ENCODE measurements at places on chromosomes 3 and 15. TPM values are rescaled to one million over a fixed set of nuclear protein-coding genes. Genes with fewer than 3 reads are reported as not detected.

The CPN2 gene
- total RNA-seq = 0.18 TPM

The KCNH8 gene
- total RNA-seq = 0.13 TPM

The PATL2 gene
- total RNA-seq = 1.9 TPM

The FILIP1L gene
- total RNA-seq = 110 TPM

The SUCLG2 gene
- total RNA-seq = 40.1 TPM

The HRG gene
- 0.13 TPM for total RNA-seq

The HYAL3 gene
- 2.4 TPM for total RNA-seq

The TM2D3 gene
- total RNA-seq = 56.1 TPM

The C15orf62 gene
- total RNA-seq = 0.67 TPM

DNA sequence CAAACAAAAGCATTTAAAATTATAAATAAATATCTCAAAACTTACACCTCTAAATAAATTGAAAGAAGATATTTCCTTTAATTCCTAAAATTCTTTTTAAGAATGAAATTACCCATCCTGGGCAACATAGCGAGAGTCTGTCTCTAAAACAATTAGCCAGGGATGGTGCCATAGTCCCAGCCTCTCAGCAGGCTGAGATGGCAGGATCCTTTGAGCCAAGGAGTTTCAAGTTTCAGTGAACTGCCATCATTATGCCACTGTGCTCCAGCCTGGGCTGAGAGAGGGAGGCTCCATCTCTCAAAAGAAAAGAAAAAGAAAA lies 25.4 kb downstream of the AADAC start:
- H3K4me3 ChIP-seq = no peak overlapping the region
- no peaks in the 10 kb centered on the region for H3K4me1 ChIP-seq
- H3K27me3 ChIP-seq = no peaks in the 10 kb centered on the region
- H3K36me3 ChIP-seq = no peaks in the 10 kb centered on the region
- DNase-seq = no peak
- no peak overlapping the region for H3K27ac ChIP-seq

DNA sequence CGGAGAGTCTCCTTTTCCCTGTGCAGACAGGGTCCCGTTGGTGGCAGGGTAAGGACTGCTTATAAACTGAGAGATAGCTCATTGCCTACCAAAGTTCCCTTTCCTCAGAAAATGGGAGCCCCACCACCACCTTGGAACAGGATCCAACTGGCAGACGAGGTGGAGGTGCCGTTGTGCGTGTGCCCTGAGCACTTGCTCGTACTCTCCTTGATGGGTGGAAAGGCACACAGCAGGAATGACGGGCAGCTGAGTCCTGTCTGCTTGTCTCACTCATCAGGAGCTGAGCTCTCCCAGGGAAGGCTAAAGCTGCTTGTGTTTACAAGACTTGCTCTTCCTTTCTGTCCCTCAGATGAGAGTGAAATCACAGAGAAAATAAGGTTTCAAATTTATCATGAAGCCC lies 60.7 kb downstream of the B3GNT5 start:
- no peak overlapping the region for H3K27ac ChIP-seq
- no peaks in the 10 kb centered on the region for H3K4me1 ChIP-seq
- H3K36me3 ChIP-seq = no peaks in the 10 kb centered on the region
- no peaks in the 10 kb centered on the region for H3K27me3 ChIP-seq
- no peak for DNase-seq
- H3K4me3 ChIP-seq = no peak overlapping the region

GRCh38 chr15:61033940-61034677 lies 195.0 kb downstream of the RORA start:
- H3K4me1 ChIP-seq = peaks cover 12% of the 10 kb centered on the region
- no peak overlapping the region for H3K4me3 ChIP-seq
- H3K27ac ChIP-seq = no peak overlapping the region

DNA sequence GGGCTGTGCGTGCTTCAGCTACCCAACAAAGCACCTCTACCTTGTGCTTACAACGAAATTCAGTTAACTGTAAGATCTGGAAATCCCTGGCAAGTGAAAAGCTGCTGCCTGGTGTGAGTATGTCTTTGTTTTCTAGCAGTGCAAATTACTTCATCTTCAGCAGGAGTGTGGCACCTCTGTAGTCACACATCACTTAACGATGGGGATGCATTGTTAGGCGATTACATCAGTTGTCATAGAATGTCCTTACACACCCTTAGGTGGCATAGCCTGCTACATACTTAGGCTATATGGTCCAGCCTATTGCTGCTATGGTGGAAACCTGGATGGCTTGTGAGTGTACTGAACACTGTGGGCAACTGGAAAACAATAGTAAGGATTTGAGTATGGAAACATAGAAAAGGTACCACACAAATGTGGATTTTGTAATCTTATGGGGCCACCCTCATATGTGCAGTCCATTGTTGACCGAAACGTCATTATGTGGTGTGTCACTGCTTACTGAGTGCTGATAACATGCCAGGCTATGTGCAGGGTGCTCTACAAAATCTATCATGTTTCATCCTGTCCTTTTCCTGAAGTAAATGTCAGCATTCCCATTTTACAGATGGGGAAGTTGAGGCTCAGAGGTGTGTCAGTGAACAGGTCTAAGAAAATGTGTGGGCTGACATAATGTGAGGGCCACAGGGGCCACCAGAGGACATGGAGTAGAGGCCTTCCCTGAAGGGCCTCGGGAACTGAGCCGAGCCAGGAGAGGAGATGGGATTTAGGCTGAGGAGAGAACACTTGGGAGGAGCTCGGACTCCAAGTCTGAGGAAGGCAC lies 173.5 kb downstream of the VGLL4 start:
- no peaks in the 10 kb centered on the region for H3K27me3 ChIP-seq
- no peaks in the 10 kb centered on the region for H3K4me1 ChIP-seq
- no peak for DNase-seq
- H3K4me3 ChIP-seq = no peak overlapping the region
- H3K27ac ChIP-seq = no peak overlapping the region

DNA sequence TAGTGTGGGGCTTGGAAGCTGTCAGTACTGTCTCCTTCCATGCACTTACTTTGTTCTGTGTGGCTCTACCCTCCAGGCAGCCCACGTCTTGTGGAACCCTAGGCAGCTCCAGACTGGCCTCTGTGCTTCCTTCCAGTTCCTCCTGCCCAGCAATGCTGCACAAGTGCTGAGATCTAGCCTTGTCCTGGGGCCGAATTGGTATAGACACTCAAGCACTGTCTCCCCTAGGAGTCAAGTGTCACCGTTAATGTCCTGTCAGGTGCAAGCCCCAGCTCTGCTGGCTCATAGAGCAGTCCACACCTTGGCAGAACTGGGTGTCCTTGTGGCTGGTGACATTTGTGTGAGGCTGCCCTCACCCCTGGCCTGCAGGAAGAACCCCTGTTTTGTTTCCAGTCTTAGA lies 130.1 kb downstream of the EEFSEC start:
- peaks cover 27% of the 10 kb centered on the region for H3K4me1 ChIP-seq
- H3K27me3 ChIP-seq = no peaks in the 10 kb centered on the region
- DNase-seq = no peak
- no peaks in the 10 kb centered on the region for H3K36me3 ChIP-seq
- no peak overlapping the region for H3K4me3 ChIP-seq

DNA sequence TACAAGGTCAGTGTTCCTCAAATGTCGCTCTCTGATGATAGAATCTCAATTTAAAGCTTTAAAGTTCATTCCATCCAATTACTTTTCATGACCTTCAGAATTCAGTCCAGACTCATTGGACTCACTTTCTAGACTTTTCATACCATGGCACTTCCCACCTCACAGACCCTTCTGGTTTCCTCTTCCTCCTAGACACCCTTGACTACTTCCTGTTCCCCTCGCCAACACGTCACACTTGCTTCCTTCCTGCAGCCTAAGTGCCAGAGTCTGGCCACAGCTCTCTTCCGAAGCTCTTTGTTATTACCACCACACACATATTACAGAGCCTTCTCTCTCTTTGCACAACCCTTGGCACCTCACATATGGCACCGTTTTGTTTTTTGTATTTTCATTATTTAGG lies 59.1 kb upstream of the UMPS start:
- H3K4me1 ChIP-seq = no peaks in the 10 kb centered on the region
- H3K36me3 ChIP-seq = no peaks in the 10 kb centered on the region
- H3K27me3 ChIP-seq = no peaks in the 10 kb centered on the region

- H3K36me3 ChIP-seq = no peaks in the 10 kb centered on the region
- H3K4me3 ChIP-seq = no peak overlapping the region
Observed at GRCh38 chr3:58082047-58082446, 73.8 kb downstream of the FLNB start.

GRCh38 chr15:66906668-66907614 lies 158.5 kb upstream of the SMAD3 start:
- DNase-seq = no peak
- no peak overlapping the region for H3K27ac ChIP-seq
- H3K27me3 ChIP-seq = no peaks in the 10 kb centered on the region
- H3K4me1 ChIP-seq = no peaks in the 10 kb centered on the region
- H3K36me3 ChIP-seq = no peaks in the 10 kb centered on the region

- H3K36me3 ChIP-seq = no peaks in the 10 kb centered on the region
- no peaks in the 10 kb centered on the region for H3K4me1 ChIP-seq
- no peak overlapping the region for H3K27ac ChIP-seq
- no peak overlapping the region for H3K4me3 ChIP-seq
- DNase-seq = no peak
Observed at GRCh38 chr15:74622758-74623157, 7.1 kb downstream of the CLK3 start.

DNA sequence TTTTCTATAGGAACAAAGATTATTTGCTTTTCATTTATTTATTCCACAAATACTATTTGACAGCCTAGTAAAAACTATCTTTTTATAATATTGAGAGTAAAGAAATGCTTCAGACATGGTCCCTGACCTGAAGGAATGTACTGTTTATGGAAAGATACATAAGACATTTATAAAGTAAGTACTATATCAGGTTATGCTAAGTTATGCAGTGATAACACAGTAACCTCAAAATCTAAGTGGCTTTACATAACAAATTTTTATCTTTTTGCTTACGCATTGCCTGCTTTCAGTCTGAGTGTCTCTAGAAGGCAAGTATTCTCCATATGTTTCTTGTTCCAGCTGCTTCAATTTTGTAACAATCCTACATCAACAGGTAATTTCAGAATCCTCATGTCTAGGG lies 694.0 kb downstream of the SQOR start:
- no peak for DNase-seq
- no peaks in the 10 kb centered on the region for H3K27me3 ChIP-seq
- no peak overlapping the region for H3K27ac ChIP-seq
- H3K36me3 ChIP-seq = no peaks in the 10 kb centered on the region
- no peak overlapping the region for H3K4me3 ChIP-seq

- no peaks in the 10 kb centered on the region for H3K36me3 ChIP-seq
- H3K27ac ChIP-seq = no peak overlapping the region
- no peaks in the 10 kb centered on the region for H3K4me1 ChIP-seq
- H3K4me3 ChIP-seq = no peak overlapping the region
Observed at GRCh38 chr3:146035366-146035765, 125.6 kb downstream of the PLOD2 start.

DNA sequence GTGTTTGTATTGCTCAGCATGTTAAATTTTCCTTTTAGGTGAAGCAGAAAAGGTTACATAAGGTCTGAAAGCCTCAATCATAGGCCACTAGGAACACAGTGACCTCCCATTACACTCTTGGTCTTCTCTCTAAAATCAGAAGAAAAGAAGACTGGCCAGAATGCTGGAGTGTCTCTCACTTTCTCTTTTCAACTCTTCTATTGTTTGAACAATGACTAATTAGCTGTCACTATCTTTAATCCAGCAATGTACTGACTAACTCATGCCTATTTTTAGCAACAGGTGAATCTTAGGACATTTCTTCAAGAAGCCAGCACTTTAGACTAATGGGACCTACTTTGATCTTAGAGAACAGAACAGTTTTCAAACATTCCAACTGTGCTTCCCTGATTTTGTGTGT lies 142.8 kb downstream of the TGFBR2 start:
- H3K4me1 ChIP-seq = no peaks in the 10 kb centered on the region
- DNase-seq = no peak
- H3K4me3 ChIP-seq = no peak overlapping the region
- no peaks in the 10 kb centered on the region for H3K36me3 ChIP-seq

- no peaks in the 10 kb centered on the region for H3K4me1 ChIP-seq
- H3K36me3 ChIP-seq = no peaks in the 10 kb centered on the region
- no peaks in the 10 kb centered on the region for H3K27me3 ChIP-seq
- H3K27ac ChIP-seq = no peak within 1 kb of the TSS
Observed at GRCh38 chr3:45885979-45886705, at the start of gene CCR9. Gene CCR9 (plus strand): TSS chr3:45886543. CDS start chr3:45894934, 8,391 bp downstream.

- H3K36me3 ChIP-seq = no peaks in the 10 kb centered on the region
- no peaks in the 10 kb centered on the region for H3K4me1 ChIP-seq
- no peak for DNase-seq
- H3K27ac ChIP-seq = no peak overlapping the region
- no peaks in the 10 kb centered on the region for H3K27me3 ChIP-seq
- no peak overlapping the region for H3K4me3 ChIP-seq
Observed at GRCh38 chr3:180612364-180612763, 10.4 kb downstream of the TTC14 start.

DNA sequence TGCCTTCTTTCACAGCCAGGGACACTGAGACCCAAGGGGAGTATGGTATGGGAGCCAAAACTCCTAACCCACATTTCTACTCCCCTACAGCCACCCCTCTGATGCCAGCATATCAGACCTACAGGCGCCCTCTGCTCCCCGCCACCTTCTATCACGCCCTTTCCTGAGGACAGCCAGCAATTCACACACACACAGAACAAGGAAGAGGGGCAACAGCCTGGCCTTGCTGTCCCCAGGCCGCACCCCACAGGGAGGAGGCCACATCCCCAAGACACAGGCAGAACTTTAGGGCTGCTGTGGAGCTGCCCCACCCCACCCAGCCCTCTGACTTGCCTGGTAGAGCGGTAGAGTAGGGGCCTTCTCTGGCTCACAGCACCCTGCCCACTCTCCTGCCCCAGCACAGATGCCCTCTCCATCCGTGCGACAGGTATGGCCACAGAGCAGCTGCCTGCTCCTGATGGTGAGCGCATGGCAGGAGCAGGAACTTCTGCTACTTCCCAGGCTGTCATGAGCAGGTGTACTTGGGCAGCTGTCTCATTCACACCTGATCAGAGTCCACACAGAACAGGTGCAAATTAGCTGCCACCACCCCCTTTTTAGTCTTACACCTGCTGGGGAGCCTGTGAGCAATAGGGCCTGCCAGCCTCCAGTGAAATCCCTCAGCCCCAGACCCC lies 33.4 kb downstream of the CCDC33 start:
- H3K27ac ChIP-seq = no peak overlapping the region
- no peak for DNase-seq
- no peaks in the 10 kb centered on the region for H3K27me3 ChIP-seq
- H3K36me3 ChIP-seq = no peaks in the 10 kb centered on the region

GRCh38 chr3:178851564-178851963 lies 220.0 kb downstream of the ZMAT3 start:
- no peak for DNase-seq
- no peaks in the 10 kb centered on the region for H3K36me3 ChIP-seq
- no peaks in the 10 kb centered on the region for H3K27me3 ChIP-seq
- H3K4me1 ChIP-seq = no peaks in the 10 kb centered on the region
- no peak overlapping the region for H3K27ac ChIP-seq

DNA sequence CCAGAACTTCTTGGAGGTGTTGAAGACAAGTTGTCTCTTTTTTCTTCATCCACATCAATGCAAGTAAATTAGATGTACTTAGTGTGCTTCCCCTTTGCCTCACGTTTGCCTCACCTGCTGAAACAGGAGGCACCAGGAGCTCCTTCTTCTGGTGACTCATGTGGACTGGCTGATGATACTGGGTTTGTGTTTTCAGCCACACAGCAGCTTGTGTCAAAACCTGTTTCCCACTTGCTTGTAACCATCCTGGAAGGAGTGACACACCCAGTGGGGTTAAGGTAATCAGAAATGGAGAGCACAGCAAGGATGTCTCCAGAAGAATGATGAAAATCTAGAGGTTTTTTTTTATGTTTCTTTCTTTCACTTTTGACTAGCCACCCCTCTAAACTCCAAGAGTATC lies 143.3 kb upstream of the RBMS3 start:
- no peak for DNase-seq
- no peaks in the 10 kb centered on the region for H3K27me3 ChIP-seq
- H3K4me3 ChIP-seq = no peak overlapping the region
- H3K4me1 ChIP-seq = peaks cover 6% of the 10 kb centered on the region

GRCh38 chr3:14147066-14147435 lies 22.2 kb downstream of the TMEM43 start:
- no peaks in the 10 kb centered on the region for H3K36me3 ChIP-seq
- no peaks in the 10 kb centered on the region for H3K27me3 ChIP-seq
- no peak overlapping the region for H3K4me3 ChIP-seq
- H3K4me1 ChIP-seq = peaks cover 8% of the 10 kb centered on the region
- no peak for DNase-seq

Measured in ovary (tissue), 10 donors.